ENCODE measurements at places on chromosomes 16 and 17. TPM values are rescaled to one million over a fixed set of nuclear protein-coding genes. Genes with fewer than 3 reads are reported as not detected.

Gene THAP11
- 44.3 TPM for total RNA-seq

Gene CACNA1H
- total RNA-seq: 0.32 TPM

Gene RHBDF1
- total RNA-seq: 0.11 TPM

Gene GP1BA
- total RNA-seq: not detected

Gene CDRT4
- total RNA-seq: 7.2 TPM

Gene SMIM36
- total RNA-seq: not detected

Gene RASD1
- total RNA-seq: 0.80 TPM

Gene SLC16A11
- 0.09 TPM for total RNA-seq

Gene EFCAB13
- total RNA-seq: 3.8 TPM

Gene CACNG3
- not detected for total RNA-seq

Gene ABCA8
- total RNA-seq: not detected

Gene NPIPB13
- 23.7 TPM for total RNA-seq

Gene KCNJ2
- 0.32 TPM for total RNA-seq

Gene EVI2B
- 63.9 TPM for total RNA-seq

Gene NGFR
- total RNA-seq: 0.16 TPM

Gene NPIPA8
- 1.4 TPM for total RNA-seq

Gene KCTD19
- not detected for total RNA-seq

Gene RAPGEFL1
- 7.4 TPM for total RNA-seq

Gene PPY
- not detected for total RNA-seq

Gene CCDC200
- total RNA-seq: not detected

Gene EVI2A
- total RNA-seq: 34.1 TPM

Gene RCVRN
- not detected for total RNA-seq

Gene MYH1
- not detected for total RNA-seq

Gene CA7
- 0.20 TPM for total RNA-seq

Gene NPB
- 0.11 TPM for total RNA-seq

Gene TRPV3
- total RNA-seq: 0.27 TPM

Gene TBC1D3
- total RNA-seq: not detected

Gene ACSM5
- not detected for total RNA-seq

Gene GUCY2D
- 0.05 TPM for total RNA-seq

Gene SDR42E1
- 7.3 TPM for total RNA-seq

Gene C16orf95
- total RNA-seq: 9.6 TPM

Gene SLC38A8
- total RNA-seq: not detected

Gene CX3CL1
- total RNA-seq: not detected

Gene MOSMO
- total RNA-seq: 12.9 TPM

Gene PRSS33
- total RNA-seq: not detected

Gene KRT20
- total RNA-seq: not detected

Gene NOD2
- total RNA-seq: 5.1 TPM

Gene ABCA10
- 0.64 TPM for total RNA-seq

Gene TEDC2
- 26.6 TPM for total RNA-seq

Gene GAS2L2
- not detected for total RNA-seq

Gene ROGDI
- 7.3 TPM for total RNA-seq

Gene SEC14L1
- total RNA-seq: 71.6 TPM

Measured in T-helper 2 cell treated with Interferon-gamma antibody and Interleukin-4, amounts not matched to agents 100 ng/mL and 5 ng/mL, for 36 hours (primary cell).